Stimulated activated CD4-positive, alpha-beta T cell treated with anti-CD3 and anti-CD28 coated beads, Interleukin-1b, Interleukin-23, amount 100 ng/mL, for 1 hour (primary cell): ENCODE measurements at places on chromosomes 2 and 18.

DNA sequence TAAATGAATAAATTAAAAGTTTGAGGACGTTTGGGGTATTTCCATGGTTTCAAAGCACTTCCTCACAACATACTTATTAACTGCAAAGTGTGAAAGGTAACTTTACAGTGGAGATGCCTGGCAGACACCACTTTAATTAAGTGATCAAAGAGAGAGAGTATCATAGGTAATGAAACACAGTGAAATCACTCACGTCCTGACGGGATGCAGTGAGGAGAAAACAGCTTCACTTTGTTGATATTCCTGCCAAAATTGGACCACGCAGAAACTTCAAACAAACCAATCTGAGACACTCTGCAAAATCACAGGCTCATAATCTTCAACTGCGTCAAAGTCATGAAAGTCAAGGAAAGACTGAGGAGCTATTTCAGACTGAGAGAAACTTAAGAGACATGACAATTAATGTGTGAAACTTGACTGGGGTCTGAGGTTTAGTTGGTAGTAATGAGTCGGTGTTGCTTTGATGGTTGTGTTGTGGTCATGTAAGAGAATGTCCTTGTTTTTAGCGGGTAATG is 66.0 kb upstream of the ITGB6 start:
- DNase-seq = no peak

DNA sequence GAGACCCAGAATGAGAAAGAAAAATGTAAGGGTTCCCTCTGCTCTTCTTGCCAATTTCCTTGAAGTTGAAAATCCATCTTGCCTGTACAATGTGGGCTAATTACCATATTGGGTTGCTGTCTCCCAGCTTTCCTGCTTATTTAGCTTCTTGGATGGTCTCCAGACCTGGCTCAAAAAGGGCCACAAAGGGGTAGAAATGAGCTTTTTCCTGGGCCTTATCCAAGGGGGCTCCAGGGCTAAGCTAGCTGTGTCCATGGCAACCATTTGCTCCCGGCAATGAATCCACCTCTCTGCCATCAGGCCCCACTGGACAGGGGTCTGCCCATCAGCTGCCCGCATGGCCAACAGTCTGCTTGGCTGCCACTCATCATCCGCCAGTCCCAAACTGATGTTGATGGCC is 85.0 kb downstream of the BOD1L2 start:
- DNase-seq = no peak

GRCh38 chr18:34957119-34957863 is 83.9 kb upstream of the MAPRE2 start:
- DNase-seq = no peak

DNA sequence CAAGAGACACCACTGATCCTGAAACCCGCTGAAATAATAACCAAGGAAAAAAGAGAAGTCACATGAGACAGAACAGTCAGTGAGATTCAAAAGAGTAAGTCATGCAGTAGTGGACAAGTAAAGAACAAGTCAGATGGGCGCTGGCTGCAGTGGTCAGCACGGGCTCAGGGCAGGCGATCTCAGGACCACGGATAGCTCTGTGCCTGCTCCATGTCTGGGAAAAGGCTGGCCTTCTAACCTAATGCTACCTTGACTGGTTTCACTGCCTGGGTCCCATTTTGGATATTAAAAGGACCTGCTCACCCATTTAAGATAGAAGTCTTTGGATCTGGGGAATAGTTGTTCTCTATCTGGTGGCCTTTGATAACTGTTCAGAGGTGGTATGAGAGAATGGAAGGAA is 61.7 kb upstream of the LCLAT1 start:
- DNase-seq = no peak

DNA sequence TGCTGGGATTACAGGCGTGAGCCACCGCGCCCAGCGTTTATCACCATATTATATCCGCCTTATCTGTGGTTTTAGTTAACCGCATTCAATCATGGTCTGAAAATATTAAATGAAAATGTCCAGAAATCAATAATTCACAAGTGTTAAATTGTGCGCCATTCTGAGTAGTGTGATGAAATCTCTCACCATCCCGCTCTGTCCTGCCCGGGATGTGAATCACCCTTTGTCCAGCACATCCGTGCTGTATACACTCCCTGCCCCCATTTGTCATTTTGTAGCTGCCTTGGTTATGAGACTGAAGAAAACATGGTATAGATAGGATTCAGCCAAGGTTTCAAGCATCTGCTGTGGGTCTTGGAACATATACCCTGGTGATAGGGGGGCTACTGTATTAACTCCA is 70.7 kb downstream of the TIMM21 start:
- DNase-seq = no peak

GRCh38 chr2:138209009-138209408 is 244.7 kb downstream of the HNMT start:
- no peak for DNase-seq

- DNase-seq = no peak
These were observed 4.2 kb downstream of the PXDN start for GRCh38 chr2:1739961-1740715.

DNA sequence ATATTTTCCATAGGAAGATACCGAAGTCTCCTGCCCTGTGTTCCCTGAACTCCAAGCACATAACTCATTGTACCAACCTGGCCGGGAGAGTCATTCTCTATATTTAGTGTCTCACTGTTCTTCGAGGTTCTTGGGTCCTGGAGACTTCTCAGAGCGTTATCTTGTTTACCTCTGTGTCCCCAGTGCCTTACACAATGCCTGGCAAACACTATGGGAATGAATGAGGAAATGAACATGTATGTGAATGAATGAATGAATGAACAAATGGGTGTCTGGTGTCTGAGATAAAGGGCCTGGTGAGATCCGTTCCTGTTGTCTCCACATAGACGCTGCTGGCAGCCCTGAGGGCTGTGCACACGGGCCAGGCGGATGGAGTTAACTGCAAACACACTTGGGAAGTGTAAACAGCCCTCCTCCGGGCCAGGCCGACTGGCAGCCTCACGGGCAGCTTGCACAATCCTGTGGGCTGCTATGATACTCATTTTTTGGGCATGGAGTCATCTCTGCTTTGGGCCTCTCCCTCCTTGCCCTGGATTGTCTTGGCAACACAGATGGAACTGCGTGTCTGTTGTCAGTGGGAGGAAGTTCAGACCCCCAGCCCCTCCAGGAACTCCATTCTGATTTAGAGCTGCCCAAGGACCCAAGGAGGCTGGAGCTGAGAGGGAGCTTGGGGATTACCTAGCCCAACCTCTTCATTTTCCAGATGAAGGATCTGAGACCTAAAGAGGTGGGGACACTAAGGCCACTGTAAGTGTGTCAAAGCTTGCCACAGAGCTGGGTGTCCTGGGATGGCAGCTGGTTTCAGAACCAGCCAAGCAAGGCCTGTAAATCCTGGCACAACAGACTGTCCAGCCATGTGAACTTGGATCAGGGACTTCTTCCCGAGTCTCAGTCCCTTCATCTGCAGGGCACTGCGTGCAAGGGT is 124.4 kb downstream of the INHBB start:
- DNase-seq = no peak

DNA sequence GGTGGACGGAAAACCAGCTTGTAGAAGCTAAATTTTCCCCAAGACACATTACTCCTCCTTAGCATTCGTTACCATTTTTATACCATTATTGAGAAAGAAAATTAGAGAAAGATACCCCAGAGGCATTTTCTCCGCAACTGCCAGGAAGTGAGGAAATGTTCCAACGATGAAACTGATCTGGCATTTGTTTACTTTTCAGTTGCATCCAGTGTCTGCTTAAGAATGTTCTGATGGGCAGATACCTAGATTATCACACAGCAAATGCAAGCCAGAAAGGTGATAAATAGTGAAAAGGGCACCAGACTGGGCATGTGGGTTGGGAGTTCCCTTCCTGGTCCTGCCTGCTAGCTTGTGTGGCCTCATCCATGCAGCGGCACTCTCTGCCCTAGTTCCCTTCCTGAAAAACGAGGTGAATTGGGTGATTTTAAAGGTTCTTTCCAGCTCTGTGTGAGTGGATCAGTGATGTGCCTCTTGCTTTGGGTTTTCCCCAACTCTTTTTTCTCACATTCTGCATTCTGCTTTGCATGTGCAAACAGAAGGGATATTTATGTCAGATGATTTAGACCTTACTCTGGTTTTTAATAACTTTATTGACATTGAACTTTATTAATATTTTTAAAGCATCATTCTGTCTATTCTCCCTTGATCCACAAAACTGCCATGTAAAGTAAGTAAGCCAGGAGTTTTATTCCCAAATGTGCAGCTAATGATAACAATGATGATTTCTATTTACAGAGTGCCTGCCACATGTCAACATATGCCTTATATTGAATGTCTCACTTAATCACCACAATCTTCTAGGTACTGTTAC is 139.6 kb downstream of the INSIG2 start:
- DNase-seq = no peak

DNA sequence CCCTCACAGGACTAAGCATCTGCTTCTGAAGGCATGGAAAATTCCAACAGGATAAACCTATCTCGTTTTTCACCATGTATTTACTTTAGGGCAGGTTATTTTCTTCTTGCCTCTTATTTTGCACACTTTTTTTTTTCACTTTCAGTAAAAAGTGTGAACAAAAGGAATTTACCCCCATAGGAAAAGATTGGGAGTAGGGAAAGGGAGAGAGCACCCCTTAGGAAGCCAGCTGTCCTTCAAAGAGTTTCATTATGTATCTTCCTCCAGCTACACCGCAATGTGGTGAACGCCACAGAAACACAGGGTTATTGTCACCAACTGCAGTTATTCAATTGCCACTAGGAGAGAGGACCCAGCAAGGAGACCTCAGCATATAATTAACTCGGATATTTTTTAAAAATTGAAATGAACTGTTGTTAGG is 286.2 kb upstream of the VRK2 start:
- no peak for DNase-seq

DNA sequence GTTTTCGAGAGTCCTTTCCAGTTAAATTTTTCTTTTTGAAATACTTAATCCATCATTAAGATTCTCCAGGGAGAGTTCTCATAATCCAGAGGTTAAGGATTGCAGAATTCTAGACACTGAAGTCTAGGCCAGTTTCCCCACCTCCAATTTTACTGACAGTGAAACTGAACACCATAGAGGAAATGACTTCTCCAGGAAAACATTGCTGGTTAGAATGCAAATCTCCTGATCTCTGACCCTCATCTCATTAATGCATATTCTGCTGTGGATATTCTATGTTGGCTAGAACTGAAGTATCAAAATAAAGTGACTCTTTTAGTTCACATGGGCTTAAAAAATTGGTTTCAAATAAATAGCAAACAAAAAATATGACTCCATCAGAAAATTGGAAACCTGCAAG is 105.8 kb upstream of the UGP2 start:
- DNase-seq = no peak

DNA sequence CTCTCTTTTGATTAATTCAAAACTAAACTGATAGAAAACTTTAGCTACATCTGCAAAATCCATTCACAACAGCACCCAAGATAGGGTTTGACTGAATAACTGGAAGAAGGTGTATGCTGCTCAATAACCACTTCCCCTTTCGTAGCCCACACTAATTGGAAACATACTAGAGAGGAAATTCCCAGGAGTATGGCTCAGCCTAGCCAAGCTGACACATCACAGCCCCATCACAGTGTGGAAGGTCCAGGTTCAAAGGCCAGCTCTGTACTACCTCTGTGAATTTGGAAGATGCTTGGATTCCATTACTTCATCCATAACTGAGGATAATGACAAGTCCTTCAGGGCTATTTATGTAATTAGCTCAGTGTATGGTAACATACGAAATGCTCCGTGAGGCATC is 185.4 kb downstream of the FBXO15 start:
- no peak for DNase-seq

- no peak for DNase-seq
These were observed 47.5 kb upstream of the ROCK2 start for GRCh38 chr2:11391942-11392266.

DNA sequence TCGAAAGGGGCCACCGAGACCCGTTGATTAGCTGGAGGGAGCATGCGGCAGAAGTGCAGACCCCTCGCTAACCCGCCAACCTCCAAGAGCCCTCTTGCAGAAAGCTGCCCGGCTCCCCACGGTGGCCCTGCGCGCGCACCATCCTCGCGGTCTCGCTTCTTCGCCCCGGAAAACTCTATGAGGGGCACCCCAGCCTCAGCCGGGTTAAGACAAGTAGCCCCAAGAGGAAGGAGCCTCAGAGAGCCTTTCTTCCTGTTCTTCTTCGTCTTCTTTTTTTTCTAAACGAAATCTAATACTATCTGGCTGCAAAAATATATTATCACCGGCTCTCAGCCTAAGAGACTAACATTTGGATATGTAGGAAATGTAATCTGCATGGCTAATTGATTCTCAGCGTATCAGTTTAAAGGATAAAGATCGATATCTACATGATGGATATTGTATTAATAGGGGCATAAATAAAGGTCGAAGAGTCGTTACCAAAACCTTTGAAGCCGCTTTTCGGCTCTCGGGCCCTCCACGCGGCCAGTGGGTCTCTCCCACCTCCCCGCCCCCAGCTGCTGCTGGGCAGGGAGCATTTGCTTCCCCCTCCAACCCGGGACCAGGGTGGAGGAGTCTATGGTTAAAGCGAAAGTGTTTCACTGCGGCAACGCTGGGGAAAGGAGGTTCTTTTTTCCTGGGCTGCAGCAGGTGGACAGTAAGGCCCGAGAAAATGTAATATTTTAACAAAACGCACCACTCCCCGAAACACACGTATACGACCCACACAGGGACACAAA is 6.1 kb upstream of the PAX3 start:
- DNase-seq = no peak

DNA sequence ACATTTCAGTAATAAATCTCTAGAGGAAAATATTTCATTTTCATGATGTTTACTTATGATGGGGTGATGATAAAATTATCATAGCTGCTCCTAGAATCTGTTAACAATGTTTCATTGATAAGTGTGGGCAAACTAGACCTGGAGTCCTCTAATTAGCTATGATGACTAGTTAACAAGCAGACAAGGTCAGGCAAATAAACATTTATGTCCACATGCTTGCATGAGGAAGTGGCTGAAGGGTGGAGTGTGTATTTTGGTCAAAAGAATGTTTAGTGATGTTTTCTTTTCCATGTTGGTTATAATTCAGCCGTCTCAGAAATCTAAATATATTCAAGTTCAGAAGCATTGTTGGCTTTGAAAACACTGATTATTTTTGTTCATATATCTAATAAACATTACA is 99.9 kb upstream of the FN1 start:
- no peak for DNase-seq

DNA sequence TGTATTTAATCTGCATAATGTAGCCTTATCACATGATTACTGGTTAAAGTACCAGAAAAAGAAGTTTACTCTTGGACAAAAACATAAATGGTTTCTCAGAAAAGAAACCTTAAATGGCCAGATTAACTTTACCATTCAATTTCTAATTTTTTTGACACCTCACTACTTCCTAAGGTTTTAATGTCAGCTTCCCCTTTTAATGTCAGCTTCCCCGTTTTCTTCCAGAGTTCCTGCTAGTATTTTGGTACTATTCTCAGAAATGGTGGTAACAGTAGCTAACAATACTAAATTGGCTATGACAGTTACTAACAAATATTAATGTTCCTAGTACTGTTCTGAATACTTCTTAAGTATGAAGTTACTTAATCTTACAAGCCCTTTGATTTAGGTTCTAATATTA is 22.4 kb upstream of the SLC8A1 start:
- DNase-seq = no peak
